ENCODE measurements at places on chromosomes 16 and 17. TPM values are rescaled to one million over a fixed set of nuclear protein-coding genes. Genes with fewer than 3 reads are reported as not detected.

CTDNEP1 gene
- 109 TPM for total RNA-seq

DNA sequence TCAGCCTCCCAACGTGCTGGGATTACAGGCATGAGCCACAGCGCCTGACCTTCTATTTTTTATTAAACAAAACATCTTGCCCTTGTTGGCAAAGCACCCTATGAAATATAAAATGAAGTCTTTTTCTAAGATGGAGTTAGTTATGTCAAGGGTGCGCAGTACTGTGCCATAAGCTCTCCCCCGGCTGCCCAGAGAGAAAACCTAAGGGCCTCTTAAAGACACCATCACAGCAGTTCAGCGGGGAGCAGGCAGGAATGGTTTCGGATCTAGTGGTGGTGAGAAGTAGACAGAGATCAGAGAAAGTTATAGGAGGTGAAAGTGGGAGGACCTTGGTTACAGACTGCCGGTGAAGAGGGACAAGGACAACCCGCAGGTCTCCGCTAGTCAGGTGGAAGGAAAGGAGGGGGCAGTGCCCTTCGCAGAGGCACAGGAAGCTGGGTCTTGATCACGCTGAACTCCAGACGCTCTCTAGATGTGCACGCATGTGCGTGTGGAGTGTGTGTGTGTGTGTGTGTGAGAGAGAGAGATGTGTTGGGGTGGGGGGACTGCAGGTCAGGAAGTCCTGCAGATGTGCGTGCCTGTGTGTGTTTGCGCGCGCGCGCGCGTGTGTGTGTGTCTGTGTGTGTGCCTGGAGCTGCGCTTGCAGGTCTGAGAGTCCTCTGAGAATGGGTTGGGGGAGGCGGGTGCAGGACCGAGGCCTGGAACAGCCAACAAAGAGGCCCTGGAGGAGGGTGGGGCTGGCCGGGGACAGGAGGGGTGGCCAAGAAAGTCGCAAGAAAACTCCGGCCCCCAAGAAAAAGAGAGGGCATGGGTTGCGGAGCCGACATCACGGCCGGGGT lies 748 bp upstream of the CMTM3 start:
- peaks cover 2% of the 10 kb centered on the region for H3K36me3 ChIP-seq
- H3K27me3 ChIP-seq: no peaks in the 10 kb centered on the region
- peak overlapping the region; percentile 87 for H3K4me3 ChIP-seq
- H3K27ac ChIP-seq: peak overlapping the region; percentile 58
- DNase-seq: peak; percentile 78

TP53TG3 gene
- not detected for total RNA-seq

GRCh38 chr17:81512562-81513371 lies at the start of gene ACTG1:
ACTG1 (minus strand) TSS chr17:81512799; CDS start chr17:81512354, 445 bp downstream.
- peaks cover 26% of the 10 kb centered on the region for H3K4me1 ChIP-seq
- peaks cover 16% of the 10 kb centered on the region for H3K36me3 ChIP-seq
- peak within 1 kb of the TSS; percentile 84 for H3K4me3 ChIP-seq
- peak; percentile 91 for DNase-seq
- H3K27ac ChIP-seq: peak within 1 kb of the TSS; percentile 81

DNA sequence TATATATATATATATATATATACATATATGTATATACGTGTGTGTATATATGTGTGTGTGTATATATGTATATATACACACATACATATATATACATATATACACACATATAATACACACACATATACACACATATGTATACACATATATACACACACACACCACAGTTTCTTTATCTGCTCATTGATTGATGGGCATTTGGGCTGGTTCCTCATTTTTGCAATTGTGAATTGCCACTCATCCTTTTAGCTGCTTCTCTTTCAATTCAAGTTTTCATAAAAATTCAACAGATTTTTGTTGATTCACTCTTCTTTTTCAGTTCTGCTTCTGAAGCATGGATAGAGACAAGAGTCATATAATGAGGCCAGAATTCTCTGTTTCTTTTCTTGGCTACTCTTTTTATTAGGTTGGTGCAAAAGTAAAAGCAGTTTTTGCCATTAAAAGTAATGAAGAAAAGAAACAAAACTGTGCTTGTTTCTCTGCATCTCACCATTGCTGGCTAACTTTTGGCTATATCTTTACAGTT lies 44.5 kb downstream of the SLFN5 start:
- peaks cover 5% of the 10 kb centered on the region for H3K4me1 ChIP-seq
- H3K4me3 ChIP-seq: no peak overlapping the region
- no peaks in the 10 kb centered on the region for H3K36me3 ChIP-seq
- no peaks in the 10 kb centered on the region for H3K27me3 ChIP-seq
- no peak overlapping the region for H3K27ac ChIP-seq

CACNA1G gene
- total RNA-seq: not detected

DNA sequence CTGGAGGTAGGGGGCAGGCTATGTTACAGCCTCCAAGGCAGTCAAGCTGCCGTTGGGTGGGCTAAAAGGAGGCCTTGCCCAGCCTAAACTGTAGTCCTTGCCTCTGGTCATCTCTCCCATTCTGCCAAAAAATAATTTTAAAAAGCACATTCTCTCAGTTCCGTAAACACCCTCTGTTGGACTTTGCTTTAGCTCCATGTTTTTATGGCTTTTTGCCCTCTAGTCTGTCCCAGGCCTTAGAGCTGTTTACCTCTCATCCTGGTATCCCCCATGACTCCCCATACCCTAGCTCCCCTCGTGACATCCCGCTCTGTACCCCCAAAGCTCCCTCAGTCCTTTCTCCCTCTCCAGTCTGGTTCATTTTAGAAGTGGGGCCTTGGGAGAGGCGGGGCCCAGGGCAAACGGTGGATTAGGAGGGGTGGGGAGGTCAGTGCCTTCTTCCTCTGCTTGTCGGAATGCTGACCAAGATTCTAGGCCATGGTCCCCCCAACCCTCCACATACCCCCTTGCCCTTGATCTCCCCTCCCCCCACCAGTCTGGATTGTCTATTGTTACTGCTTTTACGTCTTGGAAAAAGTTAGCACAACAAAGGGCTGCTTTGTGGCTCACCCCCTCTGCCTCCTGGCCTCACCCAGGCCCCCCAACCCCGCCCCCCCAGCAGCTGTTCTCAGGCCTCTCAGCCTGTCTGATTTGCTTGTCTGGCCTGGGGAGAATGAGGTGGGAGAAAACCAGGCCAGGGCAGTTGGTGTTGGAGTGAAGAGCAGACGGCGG lies 18.4 kb downstream of the GJD3 start:
- DNase-seq: no peak
- peak overlapping the region; percentile 81 for H3K27ac ChIP-seq
- peaks cover 21% of the 10 kb centered on the region for H3K36me3 ChIP-seq
- H3K27me3 ChIP-seq: no peaks in the 10 kb centered on the region
- peaks cover 41% of the 10 kb centered on the region for H3K4me1 ChIP-seq

DNA sequence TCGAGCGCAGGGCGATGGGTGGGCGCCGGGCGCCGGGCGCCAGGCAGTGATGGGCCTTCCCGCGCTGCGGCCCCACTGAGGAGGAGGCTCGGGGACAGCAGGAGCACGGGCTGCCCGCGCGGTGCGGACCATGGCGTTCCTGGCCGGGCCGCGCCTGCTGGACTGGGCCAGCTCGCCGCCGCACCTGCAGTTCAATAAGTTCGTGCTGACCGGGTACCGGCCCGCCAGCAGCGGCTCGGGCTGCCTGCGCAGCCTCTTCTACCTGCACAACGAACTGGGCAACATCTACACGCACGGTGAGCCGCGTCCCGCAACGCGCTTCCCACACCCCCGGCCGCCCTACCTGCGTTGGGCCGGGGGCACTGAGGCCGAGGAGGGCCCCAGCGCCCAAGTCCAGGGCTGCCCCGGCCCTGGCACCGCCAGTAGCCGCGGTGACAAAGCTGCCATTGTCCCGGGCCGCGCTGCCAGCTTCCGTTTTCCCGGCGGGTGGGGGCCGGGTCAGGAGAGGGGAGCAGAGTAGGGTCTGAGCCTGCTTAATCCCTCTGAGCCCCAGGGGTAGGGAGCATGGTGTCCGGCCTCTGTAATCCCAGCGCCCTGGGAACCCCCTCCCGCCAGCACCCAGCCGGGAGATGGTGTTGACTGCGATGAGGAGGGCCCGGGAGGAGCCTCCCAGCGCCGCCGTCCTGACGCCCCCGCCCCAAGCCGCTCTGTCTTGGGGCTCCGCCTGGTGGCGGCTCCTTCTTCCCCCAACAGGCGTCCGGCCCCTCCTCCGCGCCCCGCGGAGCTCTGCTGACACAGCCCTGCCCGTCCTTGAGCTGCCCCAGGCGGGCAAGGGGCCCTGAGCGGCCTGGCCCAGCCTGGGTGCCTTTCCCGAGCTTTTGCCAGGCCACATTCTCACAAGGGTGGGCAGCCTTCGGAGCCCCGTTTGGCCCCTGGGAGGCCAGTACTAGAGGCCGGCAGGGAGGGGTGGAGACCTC lies 685 bp downstream of the PAQR4 start:
- H3K27ac ChIP-seq: no peak overlapping the region
- H3K36me3 ChIP-seq: no peaks in the 10 kb centered on the region
- H3K4me3 ChIP-seq: peak overlapping the region; percentile 77

PIRT gene
- total RNA-seq: not detected

GRCh38 chr17:56319531-56319930 lies 166.3 kb downstream of the ANKFN1 start:
- no peaks in the 10 kb centered on the region for H3K27me3 ChIP-seq
- H3K36me3 ChIP-seq: no peaks in the 10 kb centered on the region
- H3K4me1 ChIP-seq: no peaks in the 10 kb centered on the region
- no peak overlapping the region for H3K4me3 ChIP-seq
- no peak overlapping the region for H3K27ac ChIP-seq

- H3K4me3 ChIP-seq: no peak overlapping the region
- DNase-seq: no peak
- peaks cover 21% of the 10 kb centered on the region for H3K27me3 ChIP-seq
- no peak overlapping the region for H3K27ac ChIP-seq
These were observed 3.7 kb upstream of the OR3A2 start for GRCh38 chr17:3389791-3390190.

KRT222 gene
- not detected for total RNA-seq

VTN gene
- total RNA-seq: 0.50 TPM

DNA sequence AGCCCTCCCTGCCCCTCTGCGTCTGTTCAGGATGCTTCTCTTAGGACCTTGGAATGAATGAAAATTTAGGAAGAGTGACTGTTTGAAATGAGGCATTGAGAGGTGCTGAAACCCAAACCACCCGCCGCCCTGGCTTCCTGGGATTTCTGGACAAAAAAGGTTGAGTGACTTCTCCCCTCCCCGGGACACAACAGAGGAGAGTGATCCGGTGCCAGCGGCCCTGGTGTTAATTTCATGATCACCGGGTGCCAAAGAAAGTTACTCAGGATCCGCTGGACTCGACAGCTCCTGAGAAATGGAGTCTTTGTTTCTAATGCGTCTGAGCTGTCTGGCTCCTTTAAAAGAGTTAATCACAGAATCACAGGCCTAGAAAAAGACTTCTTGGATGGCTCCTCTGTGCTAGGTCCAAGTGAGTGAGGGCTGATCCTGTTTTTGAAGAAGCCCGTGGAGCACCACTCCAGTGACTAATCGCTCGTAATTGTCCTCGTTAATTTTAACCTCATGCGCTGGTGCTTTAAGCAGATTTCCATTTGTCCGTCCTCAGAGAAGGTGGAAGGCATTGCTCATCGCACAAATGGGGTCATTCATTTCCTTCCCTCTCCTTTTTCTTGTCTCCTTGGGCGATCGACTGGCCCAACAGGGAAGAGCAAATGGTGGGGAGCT lies 144.4 kb upstream of the ZFHX3 start:
- no peak overlapping the region for H3K27ac ChIP-seq
- no peaks in the 10 kb centered on the region for H3K36me3 ChIP-seq
- no peaks in the 10 kb centered on the region for H3K27me3 ChIP-seq
- no peak overlapping the region for H3K4me3 ChIP-seq

- no peak for DNase-seq
- H3K36me3 ChIP-seq: peaks cover 42% of the 10 kb centered on the region
- no peaks in the 10 kb centered on the region for H3K27me3 ChIP-seq
- peak overlapping the region; percentile 89 for H3K27ac ChIP-seq
- H3K4me3 ChIP-seq: no peak overlapping the region
- peaks cover 7% of the 10 kb centered on the region for H3K4me1 ChIP-seq
These were observed 16.0 kb upstream of the NUDT16L1 start for GRCh38 chr16:4677390-4677789.

GRCh38 chr16:88348377-88349152 lies 34.2 kb upstream of the ZNF469 start:
- no peak overlapping the region for H3K27ac ChIP-seq
- no peaks in the 10 kb centered on the region for H3K36me3 ChIP-seq
- DNase-seq: no peak
- H3K4me1 ChIP-seq: no peaks in the 10 kb centered on the region

GRCh38 chr17:54785643-54786268 lies 114.9 kb upstream of the TOM1L1 start:
- no peaks in the 10 kb centered on the region for H3K27me3 ChIP-seq
- H3K4me1 ChIP-seq: no peaks in the 10 kb centered on the region
- DNase-seq: no peak
- no peak overlapping the region for H3K27ac ChIP-seq
- H3K4me3 ChIP-seq: no peak overlapping the region

- no peak overlapping the region for H3K27ac ChIP-seq
- no peak for DNase-seq
- H3K4me1 ChIP-seq: peaks cover 4% of the 10 kb centered on the region
These were observed 149.6 kb upstream of the CIBAR2 start for GRCh38 chr16:85261657-85262557.

NXN gene
- total RNA-seq: 1.1 TPM

DNA sequence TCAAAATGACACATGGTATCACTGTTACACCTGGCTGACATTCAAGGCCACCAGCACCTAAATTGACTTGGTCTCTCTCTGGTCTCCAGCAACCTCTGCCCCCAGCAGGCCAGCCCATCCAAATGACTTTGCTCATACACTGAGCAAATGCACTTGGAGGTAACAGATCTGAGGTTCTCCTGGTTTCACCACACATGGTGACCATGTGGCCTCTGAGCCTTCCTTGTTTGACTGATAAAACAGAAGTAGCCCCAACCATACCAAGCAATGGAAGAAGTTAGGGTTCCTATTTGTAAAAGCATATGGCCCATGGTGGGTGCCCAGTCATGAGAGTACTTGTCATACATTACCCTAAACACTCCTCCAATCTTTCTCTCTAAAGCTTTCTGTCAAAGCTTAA lies 181.7 kb downstream of the MRTFB start:
- peaks cover 26% of the 10 kb centered on the region for H3K36me3 ChIP-seq
- no peaks in the 10 kb centered on the region for H3K27me3 ChIP-seq
- no peaks in the 10 kb centered on the region for H3K4me1 ChIP-seq
- DNase-seq: no peak

GRCh38 chr16:56190677-56191155 lies 573 bp upstream of the GNAO1 start:
- no peaks in the 10 kb centered on the region for H3K36me3 ChIP-seq
- H3K27ac ChIP-seq: peak overlapping the region; percentile 11
- H3K4me3 ChIP-seq: peak overlapping the region; percentile 74
- DNase-seq: no peak

KRT31 gene
- not detected for total RNA-seq

Data from T-cell (primary cell).